ENCODE measurements at places on chromosomes 3 and 15.
A peak's percentile ranks its signal among the peaks of the same experiment; 100 is the strongest.

GRCh38 chr3:4939276-4939675 is 40.0 kb upstream of the BHLHE40 start:
- DNase-seq, result no peak

DNA sequence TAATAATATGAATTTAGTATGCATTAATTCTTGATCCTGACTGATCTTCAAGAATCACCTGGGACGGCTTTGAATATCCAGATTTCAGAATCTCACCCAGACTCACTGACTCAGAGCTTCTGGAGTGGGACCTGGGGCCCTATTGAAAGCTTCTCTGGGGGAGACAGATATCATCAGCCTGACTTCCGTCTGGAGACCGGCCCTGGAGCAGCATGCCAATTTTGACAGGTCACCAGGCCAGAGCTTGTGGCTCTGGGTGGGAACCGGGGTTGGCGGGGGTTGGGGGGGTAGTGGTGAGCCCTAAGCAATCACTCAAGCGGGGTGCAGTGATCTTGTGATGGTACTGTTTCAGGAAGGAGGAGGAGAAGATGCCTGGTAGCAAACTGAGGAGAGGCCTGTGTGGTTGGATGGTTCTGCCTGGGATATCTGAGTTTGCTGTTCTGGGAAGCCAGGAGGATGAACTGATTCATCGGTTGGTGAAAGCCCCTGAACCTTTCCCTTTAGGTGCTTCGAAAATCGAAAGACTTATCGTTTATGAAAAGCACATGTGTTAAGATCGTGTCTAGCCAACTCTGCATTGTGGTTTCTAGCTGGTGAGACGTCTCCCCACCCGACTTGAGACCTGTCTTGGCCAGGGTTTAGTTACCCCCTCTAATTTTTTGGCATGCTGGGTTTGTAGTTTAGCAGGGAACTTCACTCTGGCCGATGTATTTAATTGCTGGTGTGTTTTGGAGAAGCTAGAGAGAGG is 263.9 kb upstream of the C2CD4B start:
- no peak for DNase-seq

DNA sequence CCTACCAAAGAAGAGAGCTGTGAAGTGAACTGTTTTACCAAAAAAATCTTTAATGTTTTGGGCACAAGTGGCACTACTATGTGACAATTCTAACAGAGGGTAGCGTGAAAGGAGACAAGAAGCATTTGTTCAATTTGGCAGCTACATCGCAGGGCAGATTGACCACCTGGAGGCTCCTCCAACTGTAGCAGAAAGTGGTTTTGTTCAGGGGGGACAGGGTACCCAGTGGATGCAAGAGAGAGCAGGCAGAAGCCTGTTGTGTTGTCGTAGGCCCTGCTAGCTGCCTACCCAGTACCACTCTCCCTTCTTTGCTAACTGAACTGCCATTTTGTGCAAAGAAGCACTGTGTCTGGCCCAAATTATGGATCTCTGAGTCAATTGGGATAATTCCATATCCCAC is 54.8 kb upstream of the SYN2 start:
- DNase-seq, result no peak

DNA sequence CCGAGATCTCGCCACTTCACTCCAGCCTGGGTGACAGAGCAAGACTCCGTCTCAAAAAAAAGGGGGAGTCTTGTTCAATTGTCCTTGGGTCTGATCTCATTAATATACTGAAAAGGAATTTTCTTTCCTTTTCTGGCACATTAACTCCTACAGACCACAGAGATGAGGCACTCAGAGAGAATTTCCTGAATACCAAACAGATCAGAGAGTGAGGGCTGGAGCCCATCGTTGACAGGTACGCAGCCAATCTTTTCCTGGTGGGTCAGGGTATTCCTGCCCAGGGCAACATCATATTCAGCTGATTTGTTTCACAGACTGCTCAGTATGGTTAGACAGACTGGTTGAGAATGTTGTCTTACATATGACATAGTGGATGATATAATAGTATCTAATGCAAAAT is 82.8 kb upstream of the TNFSF10 start:
- DNase-seq, result no peak

GRCh38 chr3:42591811-42592210 is 1.2 kb downstream of the SS18L2 start:
- no peak for DNase-seq

GRCh38 chr3:53519065-53519709 is 24.8 kb downstream of the CACNA1D start:
- no peak for DNase-seq

DNA sequence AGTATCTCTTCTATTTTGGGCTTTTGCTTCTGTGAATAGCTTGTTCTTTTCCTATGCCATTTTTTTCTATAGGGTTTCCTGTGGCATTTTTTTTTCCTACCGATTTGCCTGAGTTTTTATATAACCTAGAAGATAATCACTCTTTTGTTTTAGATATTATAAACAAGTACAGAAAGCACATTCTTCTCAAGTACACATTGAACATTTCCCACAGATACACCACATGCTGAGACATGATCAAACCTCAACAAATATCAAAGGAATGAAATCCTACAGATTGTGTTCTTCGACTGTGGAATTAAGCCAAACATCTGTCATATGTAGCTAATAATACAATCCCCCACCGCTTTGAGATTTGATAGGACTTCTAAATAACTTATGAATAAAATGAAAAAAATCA is 9.1 kb upstream of the FEM1B start:
- peak; percentile 94 for DNase-seq

DNA sequence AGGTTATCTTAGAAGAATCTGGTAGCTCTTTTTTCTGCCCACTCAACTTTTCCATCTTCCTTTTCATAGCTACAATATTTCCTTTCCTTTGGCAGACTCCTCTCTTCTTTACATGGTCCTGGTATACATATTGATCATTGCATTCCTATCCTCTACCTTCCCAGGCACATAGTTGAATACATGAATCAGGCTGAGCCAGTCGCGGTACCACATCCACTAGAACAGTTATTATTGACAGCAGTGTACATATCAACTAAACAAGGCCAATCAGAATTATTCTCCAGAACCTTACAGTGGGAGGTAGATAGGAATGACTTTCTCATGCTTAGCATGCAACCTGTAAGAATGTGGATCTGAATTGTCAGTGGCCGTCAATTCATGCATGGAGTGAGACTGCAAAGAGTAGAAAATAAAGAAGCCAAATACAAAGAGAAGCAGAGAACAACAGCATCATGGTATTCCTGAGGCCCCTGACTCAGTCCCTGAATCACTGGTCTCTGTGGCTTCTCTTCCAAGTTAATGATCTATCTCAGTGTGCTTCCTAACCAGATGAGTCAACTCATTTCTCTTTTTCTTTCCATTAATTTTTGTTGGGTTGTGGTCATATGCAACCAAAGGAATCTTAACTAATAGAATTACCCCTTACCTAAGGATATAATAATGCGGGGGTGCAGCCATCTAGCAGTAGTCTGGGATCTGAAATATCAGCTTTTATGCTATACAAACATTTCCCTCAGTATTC is 60.9 kb upstream of the DCBLD2 start:
- DNase-seq, result no peak

DNA sequence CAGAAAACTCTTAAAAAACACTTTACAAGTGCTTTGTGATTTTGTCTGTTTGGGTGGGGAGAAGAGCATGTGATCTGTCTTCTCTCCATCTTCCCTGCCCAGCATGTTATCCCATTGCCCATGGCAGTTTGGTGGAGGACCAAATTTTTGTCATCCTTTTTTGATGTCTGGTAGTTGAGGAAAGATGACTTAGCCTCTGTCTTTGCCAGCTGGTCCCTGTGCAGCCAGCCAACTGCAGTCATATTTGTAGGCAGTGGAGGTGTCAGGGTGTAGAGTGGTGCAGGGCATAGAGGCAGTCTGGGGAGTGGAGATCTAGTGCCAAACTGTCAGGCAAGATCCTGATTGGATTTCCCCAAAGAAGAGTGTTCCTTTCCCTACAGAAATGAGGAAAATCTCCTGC is 40.7 kb downstream of the GASK1A start:
- no peak for DNase-seq

DNA sequence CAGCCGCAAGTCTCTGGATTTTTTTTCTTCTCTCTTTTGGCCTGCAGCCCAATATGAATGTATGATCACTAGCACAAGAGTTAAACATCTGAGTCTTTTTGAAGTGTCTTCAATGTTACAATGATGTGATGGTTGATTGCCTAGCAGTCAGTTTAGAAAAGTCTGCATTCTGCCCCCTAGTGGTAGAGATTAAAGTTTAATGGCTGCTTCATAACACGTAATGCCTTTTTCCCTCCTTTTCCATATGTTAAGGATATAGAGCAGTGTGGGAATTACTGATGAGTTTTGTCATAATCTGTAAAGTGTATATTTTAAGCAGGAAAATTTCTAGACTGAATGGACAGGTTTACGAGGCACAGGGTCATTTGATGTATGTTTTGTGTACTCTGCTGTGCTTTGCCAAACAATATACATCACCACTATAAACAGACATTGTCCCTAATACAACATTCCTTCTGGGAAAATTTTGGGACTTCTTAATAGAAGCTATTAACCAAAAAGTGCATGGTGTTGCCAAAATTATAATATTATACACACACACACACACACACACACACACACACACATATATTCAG is 1038.5 kb upstream of the NR2F2 start:
- DNase-seq, result peak; percentile 29

DNA sequence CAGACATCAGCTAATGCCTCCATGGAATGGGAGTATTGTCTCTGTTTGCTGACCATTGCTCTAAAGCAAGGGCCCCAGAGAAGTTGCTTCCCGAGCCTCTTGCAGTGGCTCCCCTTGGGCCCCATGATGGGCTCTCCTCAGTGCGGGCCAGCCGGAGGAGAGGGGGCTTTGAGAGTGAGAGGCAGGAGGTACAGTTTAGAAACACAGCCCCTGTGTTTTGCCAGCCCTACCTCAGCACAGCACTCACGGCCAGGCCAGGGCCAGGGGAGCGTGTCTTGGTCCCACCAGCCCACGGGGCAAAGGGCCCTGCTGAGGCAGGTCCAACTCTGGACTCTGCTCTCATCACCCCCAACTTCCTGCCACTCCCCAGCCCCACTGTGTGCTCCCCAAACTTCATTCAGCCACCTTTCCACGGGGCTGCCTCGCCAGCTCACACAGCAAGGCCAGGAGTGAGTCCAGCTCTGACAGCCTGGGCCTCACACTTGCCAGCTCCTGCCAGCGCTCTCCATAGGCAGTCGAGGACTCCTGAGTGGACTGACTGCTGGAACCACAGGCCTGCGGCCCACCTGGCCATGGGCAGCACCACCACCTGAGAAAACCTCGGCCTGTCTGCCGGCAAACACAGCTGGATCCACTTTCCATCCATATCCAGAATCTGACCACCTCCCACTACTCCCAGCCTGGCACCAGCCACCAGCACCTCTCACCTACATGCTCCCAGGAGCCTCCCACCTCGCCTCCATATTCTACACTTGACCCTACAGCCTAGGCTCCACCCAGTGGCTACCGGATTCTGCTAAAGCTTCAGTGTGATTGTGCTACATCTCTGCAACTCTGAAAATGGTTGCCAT is 99.0 kb downstream of the TLE3 start:
- no peak for DNase-seq

DNA sequence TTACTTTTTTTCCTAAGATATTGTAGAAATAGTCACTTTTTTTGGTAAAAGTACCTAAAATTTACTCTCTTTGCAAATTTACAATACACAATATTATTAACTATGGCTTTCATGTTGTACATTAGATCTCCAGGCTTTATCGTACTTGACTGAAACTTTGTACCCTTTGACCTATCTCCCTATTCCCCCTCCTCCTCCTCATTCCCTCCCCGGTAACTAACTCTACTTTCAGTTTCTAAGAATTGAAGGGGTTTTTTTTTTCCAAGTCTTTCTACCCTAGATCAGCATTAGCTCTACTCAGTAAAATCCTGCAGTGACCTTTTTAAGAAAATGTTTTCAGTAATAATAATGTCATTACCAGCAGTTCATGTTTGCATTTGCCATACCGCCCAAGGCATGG is 10.1 kb downstream of the HACL1 start:
- no peak for DNase-seq

GRCh38 chr3:1987980-1988379 is 110.7 kb upstream of the CNTN4 start:
- peak; percentile 33 for DNase-seq

DNA sequence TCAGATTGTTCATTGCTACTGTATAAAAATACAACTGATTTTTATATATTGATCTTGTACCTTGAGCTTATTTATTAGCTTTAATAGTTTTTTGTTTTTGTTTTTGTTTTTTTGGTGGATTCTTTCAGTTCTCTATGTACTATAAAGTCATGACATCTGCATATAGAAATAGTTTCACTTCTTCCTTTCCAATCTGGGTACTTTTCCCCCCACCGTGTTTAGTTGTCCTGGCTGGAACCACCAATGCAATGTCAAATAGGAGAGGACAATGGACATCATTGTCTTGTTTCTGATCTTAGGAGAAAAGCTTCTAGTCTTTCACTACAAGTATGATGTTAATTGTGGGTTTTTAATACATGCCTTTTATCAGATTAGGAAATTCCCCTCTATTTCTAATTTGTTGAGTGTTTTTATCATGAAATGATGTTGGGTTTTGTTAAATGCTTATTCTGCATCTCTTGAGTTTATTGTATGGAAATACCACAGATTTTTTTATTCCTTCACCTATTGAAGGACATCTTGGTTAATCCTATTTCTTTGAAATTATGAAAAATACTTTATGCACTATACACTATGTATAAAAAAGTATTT is 2.8 kb upstream of the XCR1 start:
- DNase-seq, result no peak

- no peak for DNase-seq
Measured at GRCh38 chr3:150329408-150329807, 78.7 kb upstream of the TSC22D2 start.
